ENCODE measurements at places on chromosomes 1 and 21.

DNA sequence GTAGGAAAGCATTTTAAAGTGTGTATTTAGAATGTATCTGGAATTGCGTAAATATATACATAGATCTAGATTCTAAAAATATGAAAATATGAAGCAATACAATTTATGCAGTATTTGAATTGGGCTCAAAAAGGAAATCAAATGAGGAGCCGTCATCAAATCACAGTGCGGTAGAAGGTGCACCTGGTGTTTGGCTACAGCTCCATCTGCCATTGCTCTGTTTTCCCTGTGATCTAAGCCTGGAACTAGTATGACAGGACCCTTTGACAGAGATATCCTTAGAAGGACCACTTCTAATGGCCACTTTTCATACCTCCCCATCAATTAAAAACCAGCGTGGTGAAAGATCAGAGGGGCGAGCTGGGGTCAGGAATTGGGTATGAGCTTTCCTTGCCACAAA lies 202.6 kb downstream of the NFIA start:
- DNase-seq: no peak

DNA sequence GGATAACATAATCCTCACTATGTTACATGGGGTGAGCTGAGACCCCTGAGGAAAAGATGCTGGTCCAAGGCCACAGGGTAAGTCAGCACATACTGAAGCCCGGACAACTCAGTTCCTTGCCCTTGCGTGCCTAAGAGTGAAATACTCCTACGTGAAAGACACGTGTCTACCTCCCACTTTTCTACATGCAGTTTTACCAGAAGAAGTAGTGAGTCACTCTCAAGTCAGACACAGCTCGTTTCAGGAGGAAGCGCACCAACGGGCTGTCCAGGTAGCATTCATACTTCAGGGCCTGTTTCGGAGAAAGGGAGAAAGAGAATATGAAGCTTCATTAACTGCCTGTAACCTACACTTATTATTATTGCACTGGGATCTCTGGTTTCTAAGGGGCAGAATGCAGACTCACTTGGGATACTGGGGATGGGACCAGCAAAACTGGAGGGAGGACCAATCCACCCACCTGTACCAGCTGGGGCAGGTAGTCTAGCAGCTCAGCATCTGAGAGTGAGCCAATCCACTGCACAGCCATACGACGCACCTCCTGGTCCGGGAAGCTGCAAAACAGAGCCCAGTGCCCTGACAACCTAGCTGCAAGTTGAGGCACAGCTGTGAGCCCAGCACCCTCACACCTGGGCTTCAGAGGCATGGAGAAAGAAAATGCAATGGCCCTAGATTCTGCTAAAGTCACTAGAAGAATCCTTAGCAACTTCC lies 32.4 kb upstream of the PPP1R15B start:
- no peak for DNase-seq

DNA sequence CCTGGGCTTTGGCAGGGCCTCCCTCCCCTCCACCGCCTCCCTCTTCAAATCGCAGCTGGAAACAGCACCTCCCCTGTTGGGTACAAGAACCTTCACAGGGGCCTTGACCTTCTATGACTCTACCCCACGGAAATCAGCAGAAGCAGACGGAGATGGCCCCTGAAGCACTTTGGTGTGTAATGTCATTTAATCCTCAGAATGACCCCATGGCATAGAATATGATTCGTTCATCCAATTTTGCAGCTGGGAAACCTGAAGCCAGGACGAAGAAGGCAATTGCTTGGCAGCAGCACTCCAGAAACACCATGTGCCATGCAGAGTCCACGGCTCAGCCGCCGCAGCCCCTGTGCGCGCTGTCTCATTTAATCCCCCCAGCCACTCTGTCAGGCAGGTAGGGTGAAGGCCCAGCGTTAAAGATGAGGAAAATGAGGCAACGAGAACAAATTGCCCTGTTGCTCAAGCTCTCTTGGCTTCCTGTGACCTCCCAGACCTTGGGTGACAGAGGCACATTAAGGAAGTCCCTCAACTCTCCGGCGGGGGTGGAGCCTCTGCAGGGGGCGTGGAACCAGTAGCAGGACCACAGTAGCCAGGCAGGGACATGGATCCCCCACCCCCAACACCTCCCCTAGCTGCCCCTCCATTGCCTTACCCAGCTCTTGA lies 25.8 kb upstream of the LAPTM5 start:
- DNase-seq: no peak

DNA sequence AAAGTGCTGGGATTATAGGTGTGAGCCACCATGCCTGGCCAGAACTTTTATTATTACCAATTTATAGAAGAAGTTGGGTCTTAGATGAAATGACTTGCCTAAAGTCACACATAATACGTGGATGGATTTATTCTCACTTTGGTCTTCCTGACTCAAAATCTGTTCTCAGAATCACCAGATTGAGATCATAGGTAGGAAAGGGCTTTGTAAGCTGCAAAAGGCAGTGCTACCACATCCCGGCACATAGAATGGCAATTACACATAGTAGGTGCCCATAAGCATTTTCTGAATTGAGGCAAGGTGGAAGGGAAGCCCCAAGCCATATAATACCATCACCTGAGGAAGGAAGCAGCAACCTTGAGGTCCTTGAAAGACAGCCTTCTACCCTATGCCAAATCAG lies 8.2 kb upstream of the CAPZB start:
- no peak for DNase-seq

GRCh38 chr1:170125269-170125668 lies 20.5 kb upstream of the NTMT2 start:
- no peak for DNase-seq

DNA sequence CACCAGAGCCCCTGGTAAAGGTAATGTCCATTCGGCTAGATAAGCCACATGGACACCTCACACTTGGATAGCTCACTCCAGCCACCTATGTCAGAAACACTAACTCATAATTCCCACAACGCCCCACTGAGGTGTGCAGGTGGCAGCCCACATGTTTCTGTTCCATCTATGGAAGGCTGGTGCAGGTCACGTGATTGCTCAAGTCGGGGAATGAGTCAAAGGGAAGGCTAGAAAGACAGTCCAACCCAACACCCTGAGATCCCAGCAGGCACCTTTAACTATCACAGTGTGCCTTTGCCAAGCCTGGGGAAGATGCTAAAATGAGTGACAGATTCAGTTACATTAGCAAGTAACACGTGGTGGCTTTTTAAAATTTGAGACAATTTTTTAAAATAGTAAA lies 45.3 kb upstream of the KCNE1 start:
- DNase-seq: no peak

DNA sequence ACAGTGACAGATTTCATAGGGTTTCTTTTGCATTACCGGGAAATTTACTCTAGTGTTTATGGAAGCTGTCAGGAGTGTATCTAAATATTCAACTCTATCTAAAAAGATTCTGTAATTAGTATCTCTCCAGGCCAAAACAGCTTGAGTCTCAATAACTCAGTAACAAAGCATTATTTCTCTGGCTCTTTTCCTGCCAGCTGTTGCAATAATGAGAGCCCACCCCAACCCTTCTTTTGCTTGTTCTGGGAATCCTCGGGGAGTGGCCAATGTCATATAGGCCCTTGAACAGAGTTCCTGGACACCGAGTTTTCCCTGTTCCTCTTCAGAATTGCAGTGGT lies 120.1 kb upstream of the SGIP1 start:
- no peak for DNase-seq

- DNase-seq: no peak
Measured at GRCh38 chr1:219220945-219221344, 47.3 kb downstream of the LYPLAL1 start.
